Memory B cell (primary cell): ENCODE measurements at places on chromosomes 4 and X.

GRCh38 chrX:47221756-47222155, 3.3 kb downstream of the CDK16 start:
- no peak overlapping the region for H3K27ac ChIP-seq
- H3K36me3 ChIP-seq = peaks cover 11% of the 10 kb centered on the region
- H3K27me3 ChIP-seq = no peaks in the 10 kb centered on the region
- DNase-seq = no peak

DNA sequence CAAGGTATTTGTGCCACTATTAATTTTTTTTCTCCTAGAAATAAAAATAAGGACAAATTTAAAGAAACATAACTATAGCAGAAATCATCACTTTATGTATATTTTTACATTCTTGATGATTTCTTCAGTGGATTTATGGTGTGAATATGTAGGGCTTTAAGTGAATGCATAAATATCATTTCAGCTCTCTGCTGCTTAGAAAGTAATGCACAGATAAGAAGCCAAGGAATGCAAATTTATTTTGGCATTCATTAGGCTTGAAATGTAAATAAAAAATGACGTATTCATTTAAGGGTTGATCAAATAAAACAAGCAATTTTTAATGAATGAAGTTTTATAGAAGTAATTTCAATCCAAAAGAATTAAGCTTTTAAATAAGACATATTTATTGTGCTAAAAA, 66.3 kb downstream of the NFKB1 start:
- DNase-seq = no peak
- H3K4me3 ChIP-seq = no peak overlapping the region
- H3K4me1 ChIP-seq = peaks cover 16% of the 10 kb centered on the region
- H3K36me3 ChIP-seq = peaks cover 24% of the 10 kb centered on the region
- no peaks in the 10 kb centered on the region for H3K27me3 ChIP-seq
- H3K27ac ChIP-seq = no peak overlapping the region

DNA sequence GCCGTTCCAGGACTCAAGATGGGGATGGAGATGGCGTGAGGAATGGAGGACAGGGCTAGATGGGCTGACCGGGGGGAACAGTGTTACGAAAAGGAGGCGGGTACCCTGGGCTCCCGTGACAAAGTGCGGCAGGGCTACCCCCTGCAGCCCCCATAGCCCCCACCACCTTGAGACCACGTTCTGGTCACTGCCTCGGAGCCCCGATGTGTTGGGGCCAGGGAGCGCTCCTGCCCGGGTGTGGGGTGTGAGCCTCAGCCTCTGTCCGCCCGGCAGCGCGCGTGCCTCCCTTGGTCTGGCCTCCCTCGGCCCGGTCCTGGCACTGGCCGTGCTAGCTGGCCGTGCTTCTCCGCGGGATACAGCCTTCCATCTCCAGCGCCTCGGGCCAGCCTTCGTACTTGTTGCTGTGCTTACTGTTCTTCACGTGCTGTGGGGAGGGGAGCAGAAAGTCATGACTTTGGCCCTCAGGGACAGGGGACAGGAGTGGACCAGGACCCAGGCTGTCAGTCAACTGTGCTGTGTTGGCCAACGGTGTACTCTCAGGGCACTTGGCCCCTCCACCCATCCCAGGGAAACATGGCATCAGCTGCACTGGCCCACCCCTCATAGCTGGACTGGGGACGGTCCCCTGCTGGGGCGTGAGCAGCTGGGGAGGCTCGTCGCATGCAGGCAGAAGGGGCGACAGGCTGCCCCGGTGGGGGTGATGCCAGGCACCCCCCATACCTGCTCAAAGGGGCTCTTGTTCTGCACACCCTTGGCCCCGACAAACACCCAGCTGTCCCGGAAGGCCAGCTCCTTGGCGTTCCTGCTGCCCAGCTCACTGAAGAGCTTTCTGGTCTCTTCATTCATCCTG, 9.3 kb downstream of the FAM3A start:
- H3K4me1 ChIP-seq = peaks cover 4% of the 10 kb centered on the region
- no peak for DNase-seq
- H3K4me3 ChIP-seq = no peak overlapping the region
- peaks cover 21% of the 10 kb centered on the region for H3K36me3 ChIP-seq
- no peaks in the 10 kb centered on the region for H3K27me3 ChIP-seq

GRCh38 chr4:74531963-74532794, 87.2 kb downstream of the AREG start:
- no peak overlapping the region for H3K4me3 ChIP-seq
- H3K4me1 ChIP-seq = no peaks in the 10 kb centered on the region
- H3K36me3 ChIP-seq = no peaks in the 10 kb centered on the region
- peaks cover 5% of the 10 kb centered on the region for H3K27me3 ChIP-seq
- H3K27ac ChIP-seq = no peak overlapping the region

DNA sequence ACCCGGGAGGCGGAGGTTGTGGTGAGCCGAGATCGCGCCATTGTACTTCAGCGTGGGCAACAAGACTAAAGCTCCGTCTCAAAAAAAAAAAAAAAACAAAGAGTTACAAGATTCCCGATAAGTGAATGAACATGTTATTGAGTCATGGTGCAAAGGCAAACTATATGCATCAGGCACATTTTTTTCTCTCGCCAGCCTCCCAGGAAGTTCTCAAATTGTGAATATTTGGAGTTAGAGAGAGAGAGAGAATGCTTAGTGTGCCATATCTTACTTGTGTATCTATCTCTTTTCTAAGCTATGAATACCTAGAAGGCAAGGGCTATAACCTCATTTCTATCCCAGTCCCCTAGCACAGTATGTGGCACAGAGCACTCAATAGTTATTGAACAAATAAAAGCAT, 400.8 kb downstream of the RPA4 start:
- no peaks in the 10 kb centered on the region for H3K27me3 ChIP-seq
- H3K36me3 ChIP-seq = peaks cover 2% of the 10 kb centered on the region
- H3K27ac ChIP-seq = no peak overlapping the region
- DNase-seq = no peak
- no peak overlapping the region for H3K4me3 ChIP-seq

DNA sequence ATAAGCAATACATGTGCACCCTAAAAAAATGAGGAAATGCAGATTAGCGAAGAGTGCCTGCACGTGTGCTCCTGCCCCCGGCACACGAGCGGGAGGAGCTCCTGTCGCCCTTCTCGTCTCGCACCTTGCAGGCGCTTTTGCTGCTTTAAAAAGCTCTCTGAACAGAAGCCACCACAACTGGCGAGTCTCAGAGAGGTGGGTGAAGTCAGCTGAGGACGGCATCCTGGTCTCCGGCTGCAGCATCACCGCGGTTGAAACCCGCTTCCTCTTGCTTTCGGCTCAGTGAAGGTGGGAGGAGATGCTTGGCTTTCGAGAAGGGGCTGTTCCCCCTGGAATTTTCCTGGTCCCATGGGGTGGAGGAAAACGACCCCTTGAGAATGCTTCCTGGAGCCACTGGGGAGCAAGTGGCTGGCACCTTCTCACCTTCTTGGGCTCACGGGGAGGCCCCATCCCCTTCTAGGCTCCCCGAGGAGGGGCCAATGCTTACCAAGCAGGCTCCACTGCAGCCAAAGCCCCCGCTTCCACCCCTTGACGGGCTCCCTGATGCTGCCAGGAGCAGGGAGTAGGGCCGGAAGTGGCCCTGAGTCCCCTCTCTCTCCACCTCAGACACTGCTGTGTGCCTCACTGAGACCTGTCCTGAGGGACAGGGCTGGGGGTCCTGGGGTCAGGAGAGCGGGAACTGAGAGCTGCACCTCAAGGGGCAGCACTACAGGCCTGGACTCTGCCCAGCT, 29.2 kb upstream of the MXD4 start:
- peak; percentile 32 for DNase-seq

- H3K4me1 ChIP-seq = peaks cover 16% of the 10 kb centered on the region
- H3K4me3 ChIP-seq = peak overlapping the region; percentile 99
- peak overlapping the region; percentile 96 for H3K27ac ChIP-seq
- H3K27me3 ChIP-seq = no peaks in the 10 kb centered on the region
- peaks cover 1% of the 10 kb centered on the region for H3K36me3 ChIP-seq
Measured at GRCh38 chrX:63754136-63754859, 30.7 kb downstream of the ARHGEF9 start.

DNA sequence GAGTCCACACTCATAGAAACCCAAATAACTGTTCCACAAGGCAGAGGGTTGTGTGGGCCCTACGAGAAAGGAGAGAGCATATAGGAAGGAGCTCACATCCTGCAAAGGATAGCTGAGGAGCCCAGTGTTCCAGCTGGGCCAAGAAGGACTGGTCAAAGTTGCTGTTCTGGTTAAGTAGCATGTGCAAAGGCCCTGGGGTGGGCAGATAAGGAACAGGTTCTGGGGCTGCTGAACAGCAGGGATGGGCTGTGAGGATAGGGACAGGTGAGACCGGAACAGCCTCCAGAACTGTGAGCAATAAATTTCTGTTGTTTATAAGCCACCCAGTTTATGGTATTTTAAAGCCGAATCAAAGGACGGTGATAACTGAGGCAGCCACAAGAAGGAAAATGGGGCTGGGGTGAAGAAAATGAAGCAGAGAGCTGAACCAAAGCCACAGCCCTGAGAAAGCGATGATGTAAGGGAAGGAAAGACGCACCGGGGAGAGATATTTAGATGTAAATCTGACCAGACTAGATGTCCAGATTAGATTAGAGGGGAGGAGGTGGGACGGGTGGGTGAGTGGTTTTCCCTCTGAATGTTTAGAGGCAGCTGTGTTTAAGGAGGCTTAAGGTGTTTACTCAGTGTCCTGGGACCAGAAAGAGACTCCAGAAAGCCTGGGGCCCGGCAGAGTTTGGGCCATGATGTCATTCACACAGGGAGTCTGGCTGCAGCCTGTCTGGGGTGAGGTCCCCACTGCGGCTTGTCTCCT, 180.8 kb upstream of the BCOR start:
- no peaks in the 10 kb centered on the region for H3K27me3 ChIP-seq
- H3K4me1 ChIP-seq = peaks cover 9% of the 10 kb centered on the region
- H3K27ac ChIP-seq = no peak overlapping the region
- no peaks in the 10 kb centered on the region for H3K36me3 ChIP-seq
- no peak for DNase-seq
- H3K4me3 ChIP-seq = no peak overlapping the region

DNA sequence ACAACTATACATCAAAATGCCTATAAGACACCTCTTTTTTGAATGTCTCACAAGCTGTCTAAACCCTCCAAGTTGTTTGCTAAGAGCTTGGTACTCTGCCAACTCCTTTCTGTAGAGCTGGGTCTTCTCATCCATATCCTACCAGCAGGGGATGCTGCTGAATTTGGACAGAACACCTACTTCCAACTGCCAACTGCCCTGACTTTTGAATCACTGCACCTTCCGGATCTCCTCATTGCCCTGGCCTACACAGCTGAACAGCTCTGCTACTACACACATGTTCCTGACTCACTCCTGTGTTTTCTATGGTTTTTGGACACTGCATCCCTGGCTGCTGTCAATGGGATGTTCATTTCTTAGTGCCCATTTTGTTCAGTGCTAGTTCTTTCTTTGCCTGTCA, 18.7 kb downstream of the FAM184B start:
- no peak overlapping the region for H3K4me3 ChIP-seq
- H3K27ac ChIP-seq = no peak overlapping the region
- H3K27me3 ChIP-seq = peaks cover 2% of the 10 kb centered on the region
- H3K4me1 ChIP-seq = no peaks in the 10 kb centered on the region

DNA sequence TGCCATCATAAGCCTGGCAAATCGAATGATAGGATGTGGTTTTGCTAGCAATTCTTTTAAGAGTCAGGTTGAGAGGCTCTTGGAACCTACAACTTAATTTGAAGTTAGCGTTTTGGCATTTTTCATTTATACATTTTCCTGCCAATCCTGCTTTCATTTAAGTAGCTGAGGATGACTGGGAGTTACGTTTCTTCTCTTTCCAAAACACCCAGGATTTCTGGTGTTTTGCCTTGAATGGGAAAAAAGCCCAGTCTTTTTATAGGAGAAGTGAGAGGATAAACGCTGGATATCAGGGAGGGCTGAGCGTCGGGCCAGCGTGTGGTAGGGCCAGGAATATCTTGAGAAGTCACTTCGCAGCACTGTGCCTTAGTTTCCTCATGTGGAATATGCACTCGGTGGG, 174.2 kb upstream of the HAND2 start:
- H3K27ac ChIP-seq = no peak overlapping the region
- no peak overlapping the region for H3K4me3 ChIP-seq
- DNase-seq = no peak
- no peaks in the 10 kb centered on the region for H3K27me3 ChIP-seq
- H3K4me1 ChIP-seq = no peaks in the 10 kb centered on the region

DNA sequence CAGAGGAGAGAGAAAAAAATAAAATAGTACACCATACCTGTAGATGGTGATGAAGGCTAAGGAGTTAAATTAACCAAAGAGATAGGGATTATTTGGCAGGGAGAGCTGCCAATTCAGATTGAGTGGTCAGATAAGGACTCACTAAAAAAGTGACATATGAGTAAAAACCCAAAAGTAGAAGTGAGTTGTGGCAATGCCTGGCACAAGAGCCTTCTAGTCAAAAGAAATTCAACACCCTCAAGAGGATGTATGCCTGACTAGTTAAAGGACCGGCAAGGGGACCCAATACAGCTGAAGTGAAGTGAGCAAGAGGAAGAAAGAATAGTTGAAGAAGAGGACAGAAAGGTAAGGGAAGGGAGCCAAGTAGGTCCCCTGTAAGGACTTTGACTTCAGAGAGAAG, 34.9 kb downstream of the ELF2 start:
- H3K36me3 ChIP-seq = peaks cover 4% of the 10 kb centered on the region
- H3K27me3 ChIP-seq = no peaks in the 10 kb centered on the region
- peak overlapping the region; percentile 5 for H3K27ac ChIP-seq
- H3K4me1 ChIP-seq = peaks cover 30% of the 10 kb centered on the region
- peak; percentile 18 for DNase-seq

- H3K27me3 ChIP-seq = no peaks in the 10 kb centered on the region
- H3K4me3 ChIP-seq = peak overlapping the region; percentile 69
- H3K4me1 ChIP-seq = peaks cover 43% of the 10 kb centered on the region
- H3K36me3 ChIP-seq = no peaks in the 10 kb centered on the region
- peak overlapping the region; percentile 75 for H3K27ac ChIP-seq
Measured at GRCh38 chrX:66004928-66005829, 34.7 kb downstream of the VSIG4 start.

GRCh38 chr4:129926936-129927335, 831.0 kb downstream of the C4orf33 start:
- no peaks in the 10 kb centered on the region for H3K4me1 ChIP-seq
- no peak overlapping the region for H3K27ac ChIP-seq
- no peaks in the 10 kb centered on the region for H3K36me3 ChIP-seq
- H3K4me3 ChIP-seq = no peak overlapping the region

DNA sequence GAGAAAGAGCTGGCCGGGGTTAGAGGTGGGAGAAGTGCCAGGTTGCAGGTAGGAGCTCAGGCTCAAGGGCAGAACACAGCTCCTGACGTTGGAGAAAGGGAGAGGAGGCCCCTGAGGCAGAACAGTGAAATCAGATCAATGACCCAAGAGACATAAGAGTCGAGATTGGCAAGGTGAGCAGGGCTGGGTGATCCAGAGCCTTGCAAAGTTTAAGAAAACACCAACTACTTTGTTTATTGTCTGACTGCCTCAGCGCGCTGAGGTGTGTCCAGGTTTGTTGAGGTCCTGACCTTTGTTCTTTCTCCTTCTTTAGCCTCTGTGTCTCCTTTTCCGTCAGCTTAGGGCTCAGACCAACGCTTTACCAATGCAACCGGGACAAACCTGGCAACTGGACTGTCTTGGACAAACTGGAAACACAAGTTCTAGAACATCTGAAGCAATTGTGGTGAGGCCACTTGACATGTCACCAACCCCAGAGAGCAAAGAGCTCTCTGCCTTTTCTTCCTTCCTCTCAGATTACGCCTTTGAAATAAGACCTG, 28.3 kb downstream of the CHRNA9 start:
- no peak overlapping the region for H3K4me3 ChIP-seq
- DNase-seq = no peak
- no peaks in the 10 kb centered on the region for H3K36me3 ChIP-seq
- peaks cover 8% of the 10 kb centered on the region for H3K4me1 ChIP-seq
- H3K27ac ChIP-seq = no peak overlapping the region

- H3K4me1 ChIP-seq = peaks cover 36% of the 10 kb centered on the region
- H3K36me3 ChIP-seq = peaks cover 5% of the 10 kb centered on the region
- H3K27ac ChIP-seq = peak overlapping the region; percentile 91
- DNase-seq = no peak
- no peaks in the 10 kb centered on the region for H3K27me3 ChIP-seq
- H3K4me3 ChIP-seq = no peak overlapping the region
Measured at GRCh38 chrX:46755671-46756070, 3.2 kb downstream of the SLC9A7 start.
